ENCODE measurements at places on chromosomes 2 and 18. TPM values are rescaled to one million over a fixed set of nuclear protein-coding genes. Genes with fewer than 3 reads are reported as not detected.

IRS1 gene
- 7.3 TPM for total RNA-seq

- no peak for DNase-seq
Measured at GRCh38 chr18:74975001-74975400, 233.9 kb downstream of the PTGR3 start.

DNA sequence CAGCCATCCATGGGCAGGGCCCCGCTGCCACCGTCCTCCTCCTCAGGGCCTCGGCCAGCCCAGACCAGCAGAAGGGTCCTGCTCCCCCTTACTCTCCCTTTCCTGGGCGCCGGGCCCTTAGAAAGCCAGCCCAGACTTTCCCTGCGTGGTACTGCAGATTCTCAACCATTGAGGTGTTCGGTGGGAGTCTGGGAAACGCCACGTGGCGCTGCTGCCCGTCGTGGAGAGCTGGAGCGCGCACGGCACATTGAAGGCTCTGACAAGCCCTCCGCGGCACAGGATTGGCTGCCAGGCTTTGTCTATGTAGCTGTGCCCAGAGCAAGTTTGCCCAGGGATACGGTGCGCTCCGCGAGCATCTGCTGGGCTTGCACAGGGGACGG is 10.4 kb upstream of the KLHL30 start:
- no peak for DNase-seq

HAAO gene
- total RNA-seq, result 1.2 TPM

CENPA gene
- 5.6 TPM for total RNA-seq

DNA sequence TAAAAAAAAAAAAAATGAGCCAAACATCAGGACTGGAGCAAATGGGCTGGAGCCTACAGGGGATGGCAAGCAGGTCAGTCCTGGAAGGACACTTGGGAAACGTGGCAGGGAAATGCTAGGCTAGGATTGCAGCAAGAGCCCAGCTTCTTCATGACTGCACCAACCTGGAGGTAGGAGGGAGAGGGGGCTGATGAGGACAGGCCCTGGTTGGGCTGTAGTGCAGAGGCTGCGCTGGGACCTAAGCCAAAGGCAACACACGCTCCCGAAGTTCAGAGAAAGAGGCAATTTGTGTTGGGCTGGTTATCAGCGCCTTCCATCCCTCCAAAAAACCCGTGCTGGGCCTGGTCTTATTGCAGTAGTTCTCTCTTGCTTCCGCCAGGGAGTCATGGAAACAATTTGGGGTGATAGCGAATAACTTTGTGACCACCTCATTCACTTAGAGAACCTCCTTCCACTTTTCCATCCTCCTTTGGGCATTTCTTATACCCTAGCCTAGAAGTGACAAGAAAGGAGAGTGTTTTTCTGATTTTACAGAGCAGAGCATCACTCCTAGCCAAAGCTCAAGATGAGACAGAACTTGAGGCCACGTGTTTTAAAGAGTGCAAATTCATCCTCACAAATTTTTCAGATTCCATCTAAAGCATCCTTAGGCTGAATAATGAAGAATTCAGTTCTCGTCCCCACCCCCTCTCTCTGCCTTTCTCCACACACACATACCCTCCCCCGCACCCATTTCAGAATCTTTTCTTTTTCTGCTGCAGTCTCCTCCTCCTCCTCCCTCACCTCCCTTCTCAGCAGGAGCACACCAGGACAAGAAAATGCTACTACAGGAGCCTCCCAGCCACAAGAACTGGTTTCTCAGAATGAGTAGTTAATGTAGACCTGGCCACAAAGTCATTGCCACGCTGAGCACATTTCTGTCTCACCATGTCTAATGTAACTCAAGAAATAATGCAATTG is 82.5 kb upstream of the STPG4 start:
- no peak for DNase-seq

- DNase-seq, result no peak
Measured at GRCh38 chr18:67133669-67134068, 382.9 kb downstream of the DSEL start.

DNA sequence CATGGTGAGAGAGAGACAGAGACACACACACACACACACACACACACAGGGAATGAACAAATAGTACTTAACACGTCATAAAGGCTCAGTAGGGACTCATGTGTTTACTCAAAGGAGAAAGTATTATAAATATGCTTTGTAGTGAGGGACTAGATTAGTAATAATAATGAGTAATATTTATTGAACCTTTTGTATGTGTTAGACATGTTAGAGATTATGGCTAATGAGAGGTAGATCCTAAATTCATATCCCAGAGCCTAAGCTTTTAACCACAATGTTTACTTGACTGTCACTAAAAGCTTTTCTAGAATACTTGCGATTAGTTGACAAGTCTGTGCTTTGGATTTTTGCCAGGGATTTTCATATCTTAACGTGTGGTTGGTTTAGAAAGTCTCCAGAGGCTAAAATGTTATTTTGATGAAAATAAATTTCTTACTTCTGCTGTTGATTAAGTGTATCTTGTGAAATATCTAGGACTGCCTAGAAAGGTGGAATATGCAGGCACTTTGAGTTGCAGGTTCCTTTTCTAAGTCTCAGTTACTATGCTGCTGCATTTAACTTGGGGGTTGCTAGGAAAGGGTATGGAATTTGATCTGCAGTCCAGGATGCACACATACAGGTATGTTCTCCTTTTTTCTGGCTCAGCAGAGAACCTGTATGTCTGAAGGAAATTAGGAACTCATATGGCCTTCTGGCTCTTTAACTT is 64.5 kb downstream of the UBR3 start:
- DNase-seq, result no peak

GRCh38 chr2:31199206-31199605 is 18.1 kb downstream of the CAPN14 start:
- DNase-seq, result no peak

GRCh38 chr18:8045884-8046281 is 478.8 kb downstream of the PTPRM start:
- no peak for DNase-seq

FNDC4 gene
- 30.4 TPM for total RNA-seq

- DNase-seq, result peak; percentile 68
Measured at GRCh38 chr2:30436859-30437435, 10.1 kb upstream of the LCLAT1 start.

DNA sequence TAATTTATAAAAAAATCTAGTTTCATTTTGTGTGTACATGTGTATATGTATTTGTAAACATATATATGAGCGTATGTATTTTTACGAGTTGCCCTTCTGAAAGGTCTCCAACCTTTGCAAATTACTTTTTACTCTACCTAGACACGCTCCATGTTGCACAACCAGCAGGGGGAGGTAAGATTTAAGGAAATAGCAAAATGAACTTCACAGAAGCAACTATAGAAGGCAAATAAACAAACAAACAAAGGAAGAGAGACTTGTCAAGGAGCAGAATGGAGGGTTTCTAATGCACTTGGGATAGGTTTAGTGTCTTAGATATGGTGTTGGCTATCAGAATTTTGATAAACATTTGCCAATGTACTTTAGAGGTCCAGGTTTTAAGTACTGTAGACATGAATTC is 820.5 kb upstream of the POU3F3 start:
- peak; percentile 54 for DNase-seq

- DNase-seq, result no peak
Measured at GRCh38 chr2:65390134-65390533, 42.3 kb downstream of the SPRED2 start.

GRCh38 chr2:78811955-78812610 is 213.4 kb upstream of the REG3G start:
- DNase-seq, result no peak

- no peak for DNase-seq
Measured at GRCh38 chr2:60292242-60292641, 261.2 kb downstream of the BCL11A start.

GRCh38 chr18:73688851-73689711 is 458.6 kb downstream of the FBXO15 start:
- peak; percentile 90 for DNase-seq

- no peak for DNase-seq
Measured at GRCh38 chr2:218419630-218420216, 800 bp downstream of the VIL1 start.

CHRNA1 gene
- total RNA-seq, result 0.05 TPM

DLGAP1 gene
- total RNA-seq, result 7.2 TPM

DNA sequence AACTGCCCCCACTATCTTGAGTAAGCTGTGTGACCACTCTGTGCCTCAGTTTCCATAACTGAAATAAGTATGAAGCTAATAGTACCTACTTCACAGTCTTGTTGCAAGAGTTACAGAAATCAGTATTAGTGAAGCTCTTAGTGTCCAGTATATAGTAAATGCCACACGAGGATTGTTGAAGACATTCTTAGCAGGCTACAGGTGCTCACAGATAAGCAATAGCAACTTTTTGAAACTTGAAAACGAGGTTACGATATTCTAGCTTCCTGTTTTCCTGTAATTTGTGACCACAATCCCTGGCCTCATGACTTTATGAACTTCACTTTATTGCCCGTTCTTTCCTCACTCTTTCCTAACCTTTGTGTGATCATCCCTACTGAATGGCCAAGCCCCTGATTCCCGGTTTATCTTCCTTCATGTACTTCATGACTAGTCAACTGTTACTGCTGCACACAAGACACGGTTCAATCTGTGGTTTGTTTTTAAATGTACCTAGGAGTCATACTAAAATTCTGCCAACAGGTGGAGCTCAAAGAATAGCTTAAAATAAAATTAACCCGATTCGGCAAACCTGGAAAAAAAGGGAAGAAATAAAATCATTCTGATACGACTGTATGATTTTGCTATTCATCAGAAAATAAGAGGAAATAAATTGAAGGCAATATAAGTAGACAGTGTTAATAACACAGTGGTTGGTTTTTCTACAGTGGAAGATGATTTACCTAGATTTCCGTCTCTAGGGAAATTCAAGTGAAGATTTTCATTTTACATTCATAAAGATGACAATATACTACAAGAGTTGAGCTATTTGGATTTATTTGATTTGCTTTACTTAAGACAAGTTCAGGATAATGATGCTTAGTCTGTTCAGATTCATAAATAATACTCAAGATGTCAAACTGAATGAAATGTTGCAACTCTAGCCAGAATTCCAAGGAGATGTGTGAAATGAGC is 38.1 kb upstream of the STAT1 start:
- DNase-seq, result peak; percentile 82

ZNF804A gene
- total RNA-seq, result 0.10 TPM

PRSS56 gene
- total RNA-seq, result not detected

GRCh38 chr2:211033765-211034164 is 477.4 kb downstream of the CPS1 start:
- peak; percentile 29 for DNase-seq

NFATC1 gene
- 1.1 TPM for total RNA-seq

Data from renal cortical epithelial cell (primary cell).